ENCODE measurements at places on chromosomes 6 and 20.

- DNase-seq, result no peak
Measured at GRCh38 chr6:43489277-43490072, 12.1 kb downstream of the TJAP1 start.

- DNase-seq, result no peak
Measured at GRCh38 chr6:139515511-139515910, 141.1 kb upstream of the CITED2 start.

- DNase-seq, result no peak
Measured at GRCh38 chr6:10837009-10837621, 1.2 kb downstream of the MAK start.

DNA sequence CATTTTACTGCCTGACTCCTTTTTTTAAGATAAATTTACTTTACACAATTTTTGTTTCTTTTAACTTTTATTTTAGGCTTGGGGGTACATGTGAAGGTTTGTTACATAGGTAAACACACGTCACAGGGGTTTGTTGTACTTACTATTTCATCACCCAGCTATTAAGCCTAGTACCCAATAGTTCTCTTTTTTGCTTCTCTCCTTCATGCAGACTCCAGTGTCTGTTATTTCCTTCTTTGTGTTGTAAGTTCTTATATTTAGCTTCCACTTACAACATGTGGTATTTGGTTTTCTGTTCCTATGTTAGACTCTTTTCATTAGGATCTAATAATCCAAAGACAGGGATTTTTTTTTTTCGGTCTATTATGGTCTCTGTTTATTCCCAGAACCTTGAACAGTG lies 83.5 kb upstream of the CCN6 start:
- no peak for DNase-seq

- DNase-seq, result no peak
Measured at GRCh38 chr20:61435184-61435822, 183.2 kb downstream of the CDH4 start.

- no peak for DNase-seq
Measured at GRCh38 chr6:5248302-5249098, 12.2 kb downstream of the LYRM4 start.

GRCh38 chr20:54397292-54398140 lies 77.9 kb upstream of the DOK5 start:
- no peak for DNase-seq

GRCh38 chr6:18931086-18931485 lies 543.9 kb downstream of the RNF144B start:
- DNase-seq, result no peak

GRCh38 chr6:87697581-87698546 lies 4.2 kb downstream of the AKIRIN2 start:
- DNase-seq, result peak; percentile 1
